Activated naive CD4-positive, alpha-beta T cell treated with Interleukin-2 at 50 U/mL for 16 hours (primary cell): ENCODE measurements at places on chromosomes 13 and 19.

- no peak for DNase-seq
Observed at GRCh38 chr13:112583592-112584277, 4.2 kb downstream of the TUBGCP3 start.

GRCh38 chr13:25490236-25490635, 118.5 kb downstream of the ATP8A2 start:
- DNase-seq, result no peak

GRCh38 chr13:46753137-46753536, 43.8 kb downstream of the ESD start:
- DNase-seq, result no peak

GRCh38 chr19:47445937-47446402, 25.7 kb downstream of the SLC8A2 start:
- peak; percentile 68 for DNase-seq

DNA sequence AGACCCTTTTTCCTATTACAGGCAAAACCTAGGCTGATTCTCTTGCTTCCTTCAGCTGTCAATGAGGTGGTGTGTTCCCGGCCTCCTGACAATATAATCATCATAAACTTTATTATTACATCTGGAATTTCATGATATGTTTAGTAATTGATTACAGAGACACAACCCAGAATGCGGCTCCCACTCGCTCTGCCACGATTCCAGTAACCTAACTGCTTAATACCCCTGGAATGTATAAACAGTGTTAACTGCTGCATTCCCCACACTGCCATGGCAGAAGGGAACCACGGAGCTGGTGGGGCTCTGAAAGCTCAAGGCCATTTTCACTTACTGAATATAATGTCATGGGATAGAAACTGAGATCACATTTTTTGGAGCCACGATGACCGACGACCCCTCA, 17.1 kb downstream of the TSHZ3 start:
- no peak for DNase-seq

- DNase-seq, result no peak
Observed at GRCh38 chr19:37932985-37933936, 26.3 kb downstream of the SIPA1L3 start.

DNA sequence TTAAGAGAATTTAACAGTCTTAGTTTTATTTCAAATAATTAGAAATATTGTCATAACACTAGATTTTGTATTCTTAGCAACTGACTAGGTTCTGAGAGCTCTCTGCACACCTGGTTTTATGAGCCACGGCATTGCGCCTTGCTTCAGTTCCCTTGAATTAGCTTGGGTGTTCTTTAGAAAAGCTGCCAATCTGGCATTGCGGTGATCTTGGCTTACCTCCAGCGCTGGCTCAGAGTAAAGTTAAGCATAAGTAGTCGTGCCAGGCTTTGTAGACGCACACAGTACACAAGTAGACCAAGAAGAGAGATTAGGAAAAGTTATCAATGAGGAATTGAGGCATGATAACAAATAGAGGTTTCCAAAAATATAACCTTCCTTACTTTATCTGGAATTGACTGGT, 45.7 kb downstream of the TPP2 start:
- no peak for DNase-seq

DNA sequence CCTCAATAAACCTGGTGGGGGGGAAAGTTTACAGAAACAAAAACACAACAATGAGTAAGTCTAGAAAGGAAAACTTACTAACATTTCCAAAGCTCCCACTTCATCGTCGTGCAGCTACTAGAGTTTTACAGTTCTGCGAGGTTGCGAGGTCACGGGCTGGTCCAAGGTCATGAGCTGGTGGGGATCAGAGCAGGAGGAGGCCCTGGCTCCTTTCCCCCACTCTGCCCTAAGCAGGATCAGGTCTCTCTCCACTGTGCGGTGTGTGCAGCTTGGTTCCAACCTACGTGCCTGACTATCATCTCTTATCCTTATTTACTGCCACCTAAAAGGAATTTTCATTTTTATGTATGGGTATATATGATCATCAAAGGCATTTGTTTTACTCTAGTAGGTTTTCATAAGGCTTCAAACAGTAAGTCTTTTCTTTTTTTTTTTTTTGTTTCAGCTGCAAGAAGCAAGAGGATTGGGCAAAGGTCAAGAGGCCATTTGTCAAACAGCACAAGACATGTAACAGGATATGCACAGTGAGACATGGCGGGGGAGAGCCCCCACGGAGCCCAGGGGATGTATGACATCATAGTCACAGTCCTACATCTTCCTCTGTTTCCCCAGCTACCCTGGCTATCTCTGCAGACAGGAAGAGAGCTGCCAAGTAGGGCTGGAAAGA, 76.6 kb upstream of the POMP start:
- no peak for DNase-seq

DNA sequence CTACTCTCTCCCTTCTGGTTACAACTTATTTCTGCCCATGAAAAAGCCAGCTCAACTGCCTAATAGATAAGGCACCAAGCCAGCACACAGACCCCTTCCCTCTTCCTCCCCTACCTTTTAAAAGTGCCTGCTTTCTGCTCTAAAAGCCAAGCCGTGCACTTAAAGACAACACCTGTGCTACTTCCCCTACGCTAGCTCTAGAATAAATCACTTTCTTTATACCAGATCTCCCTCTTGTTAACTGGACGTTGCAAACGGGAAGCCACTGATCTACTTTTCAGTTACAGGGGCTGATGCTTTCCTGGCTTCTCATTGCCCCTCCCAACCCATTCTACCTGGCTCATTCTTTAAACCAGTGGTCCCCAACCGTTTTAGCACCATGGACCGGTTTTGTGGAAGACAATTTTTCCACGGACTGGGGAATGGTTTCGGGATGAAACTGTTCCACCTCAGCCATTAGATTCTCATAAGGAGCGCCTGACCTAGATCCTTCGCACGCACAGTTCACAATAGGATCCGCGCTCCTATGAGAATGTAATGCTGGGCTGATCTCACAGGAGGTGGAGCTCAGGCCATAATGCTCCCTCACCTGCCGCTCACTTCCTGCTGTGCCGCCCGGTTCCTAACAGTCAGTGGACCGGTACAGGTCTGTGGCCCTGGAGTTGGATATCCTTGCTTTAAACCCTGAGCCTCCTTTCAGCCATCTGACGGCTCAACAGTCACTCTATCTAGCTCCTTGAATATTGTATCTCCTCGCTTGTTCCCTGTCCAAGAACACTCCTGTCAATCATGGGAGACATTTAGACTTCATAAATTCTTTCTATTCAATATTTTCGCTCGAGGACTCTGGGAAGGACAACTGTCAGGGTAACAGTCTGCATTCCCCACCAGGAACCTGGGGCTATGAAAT, 841 bp upstream of the ZNF223 start:
- peak; percentile 24 for DNase-seq

GRCh38 chr19:48351341-48351752, 12.4 kb downstream of the TMEM143 start:
- DNase-seq, result peak; percentile 83

GRCh38 chr13:51101636-51102235, 9.3 kb downstream of the C13orf42 start:
- DNase-seq, result no peak

DNA sequence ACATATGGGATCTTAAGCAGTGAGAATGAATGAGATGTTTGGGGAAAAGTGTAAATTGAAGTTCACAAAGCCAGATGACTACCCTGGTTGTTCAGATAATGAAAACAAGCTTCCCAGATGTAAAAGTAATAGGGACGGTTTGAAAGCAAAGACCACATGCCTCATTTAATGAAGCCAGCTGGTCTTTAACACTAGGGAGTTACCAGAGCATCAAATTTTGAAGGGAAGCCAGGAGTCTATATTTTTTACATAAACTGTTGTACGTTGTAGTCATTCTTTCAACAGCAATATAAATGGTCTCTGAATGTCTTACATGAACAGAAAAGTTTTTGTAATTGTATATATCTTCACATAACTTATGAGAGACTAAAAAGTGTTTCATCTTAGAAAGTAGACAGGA, 2604.5 kb upstream of the PCDH20 start:
- no peak for DNase-seq

DNA sequence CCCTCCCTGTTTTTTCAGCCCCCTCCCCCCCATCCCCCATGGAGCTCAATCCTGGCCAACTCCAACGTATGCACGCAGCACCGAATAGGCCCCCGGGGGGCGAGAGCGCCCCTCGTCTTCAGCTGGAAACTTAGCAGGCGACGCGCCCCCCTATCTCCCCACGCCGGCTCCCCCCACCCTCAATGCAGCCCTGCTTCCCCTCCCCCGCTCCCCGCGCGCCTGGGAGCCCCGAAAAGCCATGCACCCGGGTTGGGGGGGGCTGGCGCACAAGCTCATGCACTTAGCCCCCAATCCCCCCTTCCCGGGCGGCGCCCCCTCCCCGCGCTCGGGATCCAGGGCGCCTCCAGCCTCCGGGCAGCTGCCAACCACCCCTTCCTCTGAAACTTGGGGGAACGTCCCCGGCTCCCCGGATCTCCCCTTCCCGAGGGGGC, 508 bp downstream of the ZBTB7A start:
- DNase-seq, result peak; percentile 45

GRCh38 chr13:112513761-112514160, 74.2 kb downstream of the TUBGCP3 start:
- no peak for DNase-seq

- no peak for DNase-seq
Observed at GRCh38 chr19:48632692-48633147, 4.5 kb downstream of the DBP start.

- no peak for DNase-seq
Observed at GRCh38 chr13:38045278-38046048, 175.9 kb upstream of the TRPC4 start.

DNA sequence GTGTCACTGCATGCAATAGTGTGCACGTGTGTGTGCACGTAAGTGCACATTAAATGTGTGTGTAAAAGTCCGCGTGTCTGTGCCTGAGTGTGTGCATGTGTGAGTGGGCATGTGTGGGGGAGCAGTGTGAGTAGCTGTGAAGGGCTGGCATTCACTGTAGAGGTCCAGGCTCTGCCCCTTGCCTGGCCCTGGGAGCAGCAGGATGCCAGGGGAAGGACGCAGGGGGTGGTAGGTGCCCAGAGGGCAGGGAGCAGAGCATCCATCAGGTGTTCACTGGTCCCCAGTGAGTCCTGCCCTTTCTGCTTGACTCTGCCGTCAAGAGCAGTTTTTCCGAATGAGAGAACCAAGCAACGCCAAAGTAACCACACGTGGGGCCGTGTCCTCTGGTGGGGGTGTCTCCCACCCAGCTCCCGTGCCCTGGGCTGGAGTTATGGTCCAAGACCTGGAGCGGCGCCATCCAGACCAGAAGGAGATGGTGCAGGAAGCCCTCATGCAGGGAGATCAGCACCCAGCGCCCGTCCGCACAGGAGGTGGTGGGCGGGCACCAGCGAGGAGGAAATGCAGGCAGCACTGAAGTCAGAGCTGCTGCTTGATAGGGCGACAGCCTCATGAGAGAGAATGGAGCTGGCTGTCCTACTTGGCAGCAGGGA, 68.5 kb downstream of the TEX29 start:
- DNase-seq, result no peak

DNA sequence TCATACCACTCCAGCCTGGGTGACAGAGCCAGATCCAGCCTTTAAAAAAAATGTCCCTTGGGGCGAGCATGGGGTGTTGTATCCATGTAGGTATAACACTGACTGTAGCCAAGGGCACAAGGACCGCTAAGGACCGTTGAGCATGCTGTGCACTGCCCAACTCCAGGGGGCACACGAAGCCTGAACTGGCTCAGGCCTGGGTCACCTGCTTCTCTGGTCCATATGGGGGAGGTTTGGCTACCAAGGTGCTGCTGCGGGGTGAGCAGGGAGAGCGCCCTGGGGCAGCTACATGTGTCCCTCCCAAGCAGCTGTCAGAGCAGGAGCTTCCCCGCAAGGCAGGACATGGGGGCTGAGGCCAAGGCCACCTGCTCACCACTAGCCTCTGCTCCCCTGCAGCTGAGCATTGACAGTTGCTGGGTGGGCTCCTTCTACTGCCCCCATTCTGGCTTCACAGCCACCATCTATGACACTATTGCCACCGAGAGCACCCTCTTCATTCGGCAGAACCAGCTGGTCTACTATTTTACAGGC, 16.3 kb downstream of the CATSPERG start:
- DNase-seq, result no peak

- no peak for DNase-seq
Observed at GRCh38 chr19:589693-590395, at the start of gene HCN2. Gene HCN2, plus strand, starts transcription at chr19:589881. Its CDS starts 65 bp downstream, at chr19:589946.

GRCh38 chr13:95250961-95251360, 50.3 kb downstream of the ABCC4 start:
- no peak for DNase-seq

- DNase-seq, result no peak
Observed at GRCh38 chr13:65965501-65965900, 1264.6 kb downstream of the PCDH9 start.

DNA sequence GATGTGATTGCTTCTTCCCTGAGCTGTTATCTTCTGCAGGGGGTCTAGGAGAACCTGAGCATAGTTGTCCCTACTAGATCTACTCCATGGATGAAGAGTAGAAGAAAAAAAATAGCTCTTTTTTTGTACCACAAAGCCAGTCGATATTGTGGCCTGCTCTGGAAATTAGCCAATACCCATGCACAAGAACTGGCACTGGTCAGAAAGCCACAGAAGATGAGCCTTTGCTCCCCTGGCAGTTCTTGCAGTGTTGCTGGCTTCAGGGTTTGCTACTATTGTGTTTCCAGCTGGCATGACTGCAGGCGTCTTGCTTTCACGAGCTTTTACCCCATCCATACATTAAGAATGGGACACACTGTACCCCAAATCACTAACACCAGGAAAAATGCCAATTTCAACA, 547.7 kb upstream of the KLF12 start:
- no peak for DNase-seq

GRCh38 chr19:50465986-50466705, 10.2 kb upstream of the EMC10 start:
- no peak for DNase-seq

DNA sequence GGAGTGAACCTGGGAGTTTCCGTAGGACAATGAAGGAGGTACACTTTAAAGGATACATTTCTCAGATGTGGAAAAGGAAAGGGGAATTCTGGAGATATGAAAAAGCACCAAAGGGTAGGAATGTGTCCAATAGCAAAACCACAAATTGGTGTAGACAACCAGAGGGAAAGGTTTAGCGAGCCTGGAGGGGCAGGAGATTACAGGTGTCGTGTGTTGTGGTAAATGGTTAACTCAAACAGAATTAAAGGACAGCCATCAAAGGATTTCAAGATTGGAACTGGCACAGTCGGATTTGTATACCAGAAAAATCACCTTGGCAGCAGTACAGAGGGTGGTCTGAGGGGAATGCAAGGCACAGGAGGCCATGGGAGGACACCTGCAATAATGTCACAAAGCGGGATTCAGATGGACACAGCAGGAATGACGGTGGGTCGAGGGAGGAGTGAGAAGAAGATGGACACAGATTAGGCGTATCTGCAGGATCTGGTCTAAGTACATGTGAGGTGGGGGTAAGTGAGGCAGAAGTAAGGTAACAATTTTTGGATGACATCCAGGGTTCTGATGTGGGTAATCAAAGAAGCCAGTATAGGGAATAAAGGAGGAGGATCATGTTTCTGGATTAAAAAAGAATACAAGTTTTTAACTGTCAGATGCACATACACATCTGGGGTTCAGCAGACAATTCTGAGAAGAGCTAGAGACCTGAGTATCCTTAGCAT, 361.6 kb downstream of the KLF12 start:
- no peak for DNase-seq

- DNase-seq, result no peak
Observed at GRCh38 chr19:364496-365287, 20.1 kb upstream of the MIER2 start.

GRCh38 chr13:37485756-37486155, 112.8 kb downstream of the POSTN start:
- no peak for DNase-seq

- DNase-seq, result no peak
Observed at GRCh38 chr13:71864094-71864985, 2.7 kb downstream of the DACH1 start.

GRCh38 chr13:43425234-43425633, 361.5 kb downstream of the ENOX1 start:
- DNase-seq, result no peak
